ENCODE measurements at places on chromosomes 1 and 21.

DNA sequence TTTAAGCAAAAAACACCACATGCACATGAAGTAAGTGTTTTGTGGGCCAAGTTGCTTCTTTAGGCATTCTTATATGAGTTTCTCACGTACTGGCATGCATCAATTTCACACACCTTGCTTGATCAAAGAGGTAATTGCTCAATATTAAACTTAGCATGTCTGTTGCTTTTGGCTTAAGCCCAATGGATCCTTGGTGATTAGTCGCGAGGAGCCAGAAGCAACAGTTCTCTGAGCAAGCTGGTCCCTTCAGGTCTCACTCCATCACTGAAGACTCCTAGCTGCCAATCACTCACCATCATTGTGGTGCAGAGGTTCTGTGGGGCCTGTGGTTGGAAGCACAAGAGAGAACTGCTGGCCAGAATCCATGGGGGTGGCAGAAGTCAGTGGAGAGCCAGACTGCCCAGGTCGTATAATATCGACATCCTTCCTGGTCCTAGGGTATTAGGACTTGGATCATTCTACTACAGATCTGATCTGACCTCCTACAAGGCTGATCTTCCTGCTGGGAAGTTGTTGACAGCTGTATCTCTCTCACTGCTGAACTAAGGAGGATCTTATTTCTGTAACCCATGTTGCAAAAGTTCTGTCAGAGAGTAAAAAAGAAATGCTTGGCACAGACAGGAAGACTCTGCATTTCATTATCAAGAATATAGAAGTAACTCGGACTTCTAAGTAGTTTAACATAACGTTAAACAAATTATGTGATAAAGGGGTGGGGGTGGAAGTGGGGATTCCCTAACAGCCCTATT is 140.5 kb downstream of the NTPCR start:
- no peak for DNase-seq

- DNase-seq, result no peak
These were observed 689 bp upstream of the GPR137B start for GRCh38 chr1:236141447-236142252.

DNA sequence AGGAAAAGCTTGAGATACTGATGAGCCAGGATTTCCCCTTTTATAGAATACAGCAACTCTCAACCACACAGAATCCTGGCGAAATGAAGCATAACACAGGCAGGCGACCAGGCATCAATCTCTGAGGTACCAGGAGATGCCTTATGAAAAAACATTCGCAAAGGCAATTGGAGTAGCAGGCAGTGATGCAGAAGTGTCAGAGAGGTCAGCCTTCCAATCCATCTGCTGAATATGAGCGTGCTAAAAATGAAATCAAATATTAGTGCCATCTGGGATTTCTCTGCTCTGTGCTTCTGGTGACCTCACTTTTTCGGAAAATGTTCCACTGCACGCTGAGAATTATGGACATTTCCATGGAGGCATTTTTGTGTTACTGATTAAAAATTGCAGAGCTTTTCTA is 258.8 kb downstream of the VAV3 start:
- DNase-seq, result no peak

DNA sequence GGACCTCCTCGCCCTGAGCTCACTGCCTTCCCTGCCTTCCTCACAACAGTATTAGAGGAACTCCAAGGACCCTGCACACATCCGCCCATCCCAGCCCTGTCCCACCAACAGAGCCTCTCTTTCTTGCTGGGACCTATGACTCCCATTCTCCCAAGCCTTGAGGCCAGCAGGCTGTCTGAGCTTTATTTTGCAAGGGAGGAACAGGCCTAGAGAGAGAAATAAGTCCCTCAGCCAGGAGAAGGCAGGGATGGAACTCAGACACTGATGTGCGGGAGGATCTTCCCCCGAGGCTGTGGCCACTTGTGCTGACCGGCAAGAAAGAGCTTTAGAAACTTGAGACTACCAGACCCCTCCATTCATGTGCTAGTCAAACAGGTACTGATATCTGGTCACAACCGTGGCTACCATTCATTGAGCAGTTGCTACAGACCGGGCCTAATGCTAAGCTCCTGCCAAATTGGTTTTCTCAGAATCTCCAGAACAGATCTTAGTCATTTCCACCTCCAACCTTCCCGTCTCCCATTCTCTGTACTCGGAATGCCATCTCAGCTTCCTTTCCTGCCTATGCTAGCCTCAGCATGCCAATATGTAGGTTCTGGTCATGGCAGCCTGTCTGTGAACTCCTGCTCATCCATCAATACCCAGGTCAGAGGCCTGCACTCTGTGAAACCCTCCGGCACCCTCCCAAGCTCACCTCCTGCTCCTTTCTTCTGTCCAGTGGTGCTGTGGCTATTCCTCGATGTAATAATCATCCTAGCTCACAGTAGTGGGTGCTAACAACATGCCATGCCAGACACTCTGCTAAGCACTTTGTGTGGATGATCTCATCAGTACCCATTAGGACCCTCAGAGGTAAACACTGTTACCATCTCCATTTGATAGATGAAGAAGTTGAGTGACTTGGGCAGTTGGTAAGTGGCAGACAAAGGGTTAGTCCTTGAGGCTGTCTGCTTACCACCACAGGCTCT is 3.8 kb downstream of the TMEM54 start:
- DNase-seq, result no peak

- DNase-seq, result no peak
These were observed 172.5 kb downstream of the CTH start for GRCh38 chr1:70583522-70583921.
